Upper lobe of right lung (tissue), 1 donor: ENCODE measurements at places on chromosomes 12 and 14. TPM values are rescaled to one million over a fixed set of nuclear protein-coding genes. Genes with fewer than 3 reads are reported as not detected.

PLXNC1 gene
- total RNA-seq = 15.7 TPM

PIK3C2G gene
- 0.69 TPM for total RNA-seq

ESRRB gene
- total RNA-seq = not detected

DNA sequence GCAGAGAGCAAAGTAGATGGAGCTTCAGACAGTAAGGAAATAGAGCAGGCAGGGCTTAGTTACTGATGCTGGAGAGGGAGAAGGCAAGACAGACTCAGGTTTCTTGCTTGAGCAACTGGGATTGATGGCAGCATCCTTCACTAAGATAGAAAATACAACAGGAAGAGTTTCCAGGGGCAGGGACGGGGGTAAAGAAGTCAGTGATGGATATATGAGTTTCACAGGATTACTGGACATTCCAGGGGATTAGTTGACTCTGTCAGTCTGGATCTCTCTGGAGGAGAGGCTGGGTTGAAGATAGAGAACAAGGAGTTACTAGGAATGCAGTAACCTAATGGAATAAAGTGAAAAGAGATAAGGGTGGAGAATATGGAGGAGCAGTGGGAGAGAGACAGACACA, 74.5 kb upstream of the ATF1 start:
- H3K27ac ChIP-seq = no peak overlapping the region
- H3K27me3 ChIP-seq = no peaks in the 10 kb centered on the region
- peaks cover 84% of the 10 kb centered on the region for H3K36me3 ChIP-seq
- DNase-seq = no peak
- H3K4me3 ChIP-seq = no peak overlapping the region
- no peaks in the 10 kb centered on the region for H3K4me1 ChIP-seq

- H3K36me3 ChIP-seq = no peaks in the 10 kb centered on the region
- H3K27me3 ChIP-seq = no peaks in the 10 kb centered on the region
- H3K4me1 ChIP-seq = no peaks in the 10 kb centered on the region
These were observed 401.4 kb downstream of the ATP23 start for GRCh38 chr12:58342736-58343135.
